Posterior vena cava (tissue), 2 donors: ENCODE measurements at places on chromosomes 2 and 18. TPM values are rescaled to one million over a fixed set of nuclear protein-coding genes. Genes with fewer than 3 reads are reported as not detected.
A peak's percentile ranks its signal among the peaks of the same experiment; 100 is the strongest.

TFCP2L1 gene
- total RNA-seq, result 2.3 TPM

LGALSL gene
- total RNA-seq, result 20.5 TPM

- DNase-seq, result peak; percentile 81
Measured at GRCh38 chr18:79540161-79540903, 139.3 kb upstream of the CTDP1 start.

DNA sequence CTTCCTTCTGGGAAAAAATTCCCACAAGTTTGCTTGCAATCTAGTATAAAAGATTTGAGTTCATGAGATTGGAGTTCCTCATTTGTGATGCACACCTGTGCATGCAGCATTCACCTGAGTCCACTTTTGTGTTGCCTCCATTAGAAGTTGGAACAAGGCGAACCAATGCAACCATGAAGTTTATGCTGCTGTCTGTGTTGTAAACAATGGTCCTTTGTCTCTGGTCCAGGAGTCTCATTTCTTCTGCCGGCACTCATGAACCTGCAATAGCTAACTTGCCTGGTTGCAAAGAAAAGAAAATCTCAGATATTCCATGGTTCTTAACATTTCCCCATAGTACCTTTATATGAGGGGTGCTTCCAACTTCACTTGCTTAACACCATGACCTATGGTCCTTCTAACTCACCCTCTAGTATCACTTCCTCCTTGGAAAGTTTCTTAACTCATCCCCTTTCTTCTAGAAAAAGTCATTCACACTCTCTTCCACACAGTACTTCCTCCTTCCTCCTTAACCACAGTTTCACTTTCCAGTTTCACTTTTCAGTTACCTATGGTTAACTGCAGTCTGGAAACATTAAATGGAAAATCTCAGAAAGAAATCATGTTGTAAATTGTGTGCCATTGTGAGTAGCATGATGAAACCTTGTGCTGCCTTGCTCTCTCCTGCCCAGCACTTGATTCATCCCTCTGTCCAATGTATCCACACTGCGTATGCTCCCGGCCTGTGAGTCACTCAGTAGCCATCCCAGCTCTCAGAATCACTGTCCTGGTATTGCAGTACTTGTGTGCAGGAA is 128.8 kb upstream of the TRIB2 start:
- DNase-seq, result no peak

RUFY4 gene
- total RNA-seq, result 0.14 TPM

MC5R gene
- not detected for total RNA-seq

- peak; percentile 76 for DNase-seq
Measured at GRCh38 chr2:8645176-8645831, 36.6 kb upstream of the ID2 start.

ALLC gene
- total RNA-seq, result not detected

- DNase-seq, result no peak
Measured at GRCh38 chr2:16141641-16141921, 201.2 kb downstream of the MYCN start.

LIMS2 gene
- 210 TPM for total RNA-seq

CDH20 gene
- total RNA-seq, result 0.38 TPM

CD302 gene
- 65.2 TPM for total RNA-seq

UGT1A7 gene
- not detected for total RNA-seq

GRCh38 chr2:238587776-238588660 is 161.3 kb downstream of the ASB1 start:
- peak; percentile 32 for DNase-seq

DNA sequence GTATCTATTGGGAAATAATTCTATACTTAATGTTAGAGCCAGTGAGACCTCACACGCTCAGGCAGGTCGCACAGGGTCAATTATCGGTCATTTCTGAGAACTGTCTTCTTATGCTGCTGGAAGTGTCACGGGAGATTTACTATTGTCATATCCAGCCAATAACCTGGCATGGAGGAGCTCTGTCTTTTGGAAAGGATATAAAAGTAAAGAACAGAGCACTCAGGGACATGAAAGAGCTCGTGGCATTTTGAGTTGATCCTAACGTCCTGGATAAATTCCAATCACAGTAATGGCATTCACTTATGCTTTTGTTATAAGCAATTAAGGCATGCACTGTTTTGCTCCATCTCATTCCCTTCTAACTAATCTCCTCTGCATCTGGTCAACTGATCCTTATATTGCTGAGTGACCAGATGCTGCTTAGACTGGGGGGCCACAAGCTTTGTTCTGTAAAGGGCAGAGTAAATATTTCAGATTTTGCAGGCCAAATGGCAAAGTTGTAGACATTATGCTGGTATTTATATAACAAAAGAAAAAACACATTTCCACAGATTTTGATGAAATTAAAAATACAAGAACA is 453.5 kb upstream of the SMIM21 start:
- no peak for DNase-seq

DNA sequence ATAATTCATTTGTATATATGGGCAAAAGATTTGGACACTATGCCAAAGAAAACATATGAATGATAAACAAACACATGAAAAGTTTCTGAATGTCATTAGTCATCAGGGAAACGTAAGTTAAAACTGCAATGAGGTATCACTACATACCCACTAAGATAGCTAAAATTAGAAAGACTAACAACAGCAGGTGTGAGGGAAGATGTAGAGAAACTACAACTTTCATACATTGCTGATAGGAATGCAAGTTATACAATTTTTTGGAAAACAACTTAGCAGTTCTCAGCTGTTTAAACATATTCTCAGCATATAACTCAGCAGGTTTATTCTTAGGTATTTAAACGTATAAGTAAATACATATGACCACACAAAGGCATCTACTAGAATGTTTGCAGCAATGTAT is 563.5 kb upstream of the KLHL29 start:
- DNase-seq, result no peak

- no peak for DNase-seq
Measured at GRCh38 chr18:42086288-42086687, 131.3 kb downstream of the PIK3C3 start.

GRCh38 chr2:215060861-215061536 is 77.4 kb downstream of the ABCA12 start:
- no peak for DNase-seq

SERPINB12 gene
- total RNA-seq, result not detected

DNA sequence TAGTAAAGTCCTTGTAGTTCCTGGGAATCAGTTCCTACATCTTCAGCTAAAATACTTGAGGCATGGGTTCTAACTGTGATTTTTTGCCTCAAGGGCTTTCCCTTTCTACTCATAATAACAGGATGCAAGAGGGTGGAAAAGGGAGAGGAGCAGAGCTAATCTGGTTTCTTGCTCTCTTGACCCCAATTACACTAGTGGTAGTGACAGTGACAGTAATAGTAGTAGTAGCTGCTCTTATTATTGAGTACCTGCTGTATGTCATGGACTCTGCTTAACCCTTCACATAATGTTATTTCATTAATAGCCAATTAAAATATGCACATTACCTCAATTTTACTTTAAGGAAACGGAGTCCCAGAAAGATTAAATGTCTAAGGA is 214.8 kb upstream of the HNRNPA3 start:
- no peak for DNase-seq
